ENCODE measurements at places on chromosomes 11 and 22.

- DNase-seq = no peak
Measured at GRCh38 chr11:109707411-109707810, 285.4 kb downstream of the C11orf87 start.

GRCh38 chr22:28609921-28610320 lies 69.7 kb downstream of the TTC28 start:
- DNase-seq = no peak

DNA sequence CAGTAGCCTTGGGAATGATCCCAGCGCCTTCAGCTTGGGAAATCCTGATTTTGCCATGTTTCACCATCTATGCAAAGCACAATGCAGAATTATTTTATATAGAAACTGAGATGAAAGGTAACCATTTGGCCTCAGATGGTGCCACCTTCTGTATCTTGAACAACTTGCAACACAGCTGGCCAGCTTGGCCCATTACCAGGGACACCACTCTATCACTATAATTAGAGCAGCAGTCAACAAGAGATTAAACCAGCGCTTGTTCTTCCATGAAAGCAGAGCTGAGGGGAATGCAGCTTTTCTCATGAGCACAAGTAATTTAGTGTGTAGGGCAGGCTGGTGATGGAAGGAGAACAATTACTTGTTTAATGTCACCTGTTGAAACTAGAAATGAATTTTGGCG lies 6.7 kb upstream of the ZDHHC13 start:
- DNase-seq = no peak

- no peak for DNase-seq
Measured at GRCh38 chr22:27603800-27604144, 197.8 kb downstream of the MN1 start.

- DNase-seq = peak; percentile 63
Measured at GRCh38 chr11:46529095-46529905, 64.5 kb downstream of the AMBRA1 start.

- DNase-seq = peak; percentile 59
Measured at GRCh38 chr11:78961247-78961646, 386.6 kb upstream of the NARS2 start.

GRCh38 chr22:17829695-17830042 lies 55.4 kb upstream of the BID start:
- no peak for DNase-seq

DNA sequence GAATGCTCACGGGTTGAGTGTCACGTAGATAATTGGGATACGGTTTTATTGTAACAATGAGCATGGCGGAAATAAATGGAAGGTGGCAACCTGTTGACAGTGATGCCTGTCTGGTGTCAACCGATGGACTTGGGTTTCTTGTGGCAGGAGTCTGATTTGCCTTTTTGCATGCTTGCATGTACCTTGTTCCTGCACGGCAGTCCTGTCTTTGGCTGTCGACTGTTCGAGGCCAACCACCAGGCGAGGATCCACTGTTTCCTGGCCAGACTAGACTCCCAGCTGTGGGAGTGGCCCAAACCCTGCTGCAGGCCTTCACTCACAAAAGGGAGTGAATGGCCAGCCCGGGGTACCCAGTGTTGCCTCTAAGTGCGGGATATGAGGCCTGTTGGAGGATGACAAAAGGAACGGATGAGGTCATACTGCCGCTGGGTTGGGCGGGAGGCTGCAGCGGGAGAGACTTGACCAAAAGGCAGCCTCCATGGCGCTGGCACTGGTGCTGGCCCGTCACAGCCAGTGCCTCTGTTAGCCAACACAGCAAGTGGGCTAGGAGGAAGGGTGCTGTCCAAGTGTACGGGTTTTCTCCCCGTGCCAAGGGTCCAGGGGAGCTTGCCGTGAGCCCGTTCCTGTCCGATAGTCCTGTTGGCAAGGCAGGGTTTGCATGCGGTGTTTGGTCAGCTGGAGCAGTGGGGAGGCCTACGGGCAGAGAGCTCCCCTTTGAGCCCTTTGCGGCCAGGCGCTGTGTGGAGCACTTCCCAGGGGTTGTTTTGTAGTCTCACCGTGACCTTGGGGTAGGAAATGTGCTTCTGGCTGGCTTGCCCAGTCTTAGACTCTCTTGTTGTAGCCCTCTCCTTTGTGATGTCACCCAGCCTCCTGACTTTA lies 974 bp downstream of the DGCR8 start:
- peak; percentile 24 for DNase-seq

Data from PC-9 (cell line).